ENCODE measurements at places on chromosomes 6 and 20.

DNA sequence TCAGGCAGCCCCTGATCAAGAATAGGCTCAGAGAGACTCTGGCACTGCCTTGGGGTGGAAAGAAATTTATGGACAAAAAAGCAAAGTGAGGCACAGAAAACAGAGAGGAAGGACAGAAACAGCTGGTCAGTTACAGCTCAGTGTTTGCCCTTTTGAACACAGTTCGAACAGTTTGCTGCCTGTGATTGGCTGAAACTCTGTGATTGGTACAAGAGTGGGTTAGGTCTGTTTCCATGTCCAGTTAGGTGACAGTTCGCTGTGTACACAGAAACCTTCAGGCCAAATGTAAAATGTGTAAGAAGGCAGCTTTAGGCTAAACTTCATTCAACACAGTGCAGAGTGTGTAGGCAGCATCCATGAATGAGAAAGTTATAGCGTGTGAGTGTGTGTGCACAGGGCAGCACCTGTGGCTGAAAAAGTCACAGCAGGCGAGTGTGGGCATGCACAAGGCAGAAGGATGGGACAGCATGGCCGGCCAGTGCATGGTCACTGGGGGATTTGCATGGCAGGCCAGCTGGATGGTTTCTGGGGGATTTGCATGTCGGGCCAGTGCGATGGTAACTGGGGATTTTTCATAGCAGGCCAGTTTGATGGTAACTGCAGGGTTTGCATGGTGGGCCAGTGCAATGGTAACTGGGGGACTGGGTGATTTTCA is 75.4 kb upstream of the FRMD1 start:
- no peak for DNase-seq

DNA sequence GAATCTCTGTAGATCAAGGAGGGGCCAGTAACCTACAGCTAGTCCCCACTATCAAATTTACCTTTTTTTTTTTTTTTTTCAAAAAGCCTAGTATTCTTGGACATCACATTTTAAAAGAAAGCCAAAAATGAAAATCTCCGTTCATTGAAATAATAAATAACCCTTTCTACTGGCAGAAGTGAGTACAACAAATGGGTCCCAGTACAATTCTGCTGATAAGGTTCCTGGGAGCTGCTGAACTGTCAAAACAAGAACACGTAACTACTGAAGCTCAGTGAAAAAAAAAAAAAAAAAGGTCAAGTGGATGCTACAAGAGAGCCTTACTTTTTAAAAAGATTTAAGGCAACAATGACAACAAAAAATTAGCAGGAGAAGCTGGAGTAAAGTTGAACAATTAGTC is 464.9 kb downstream of the EPM2A start:
- DNase-seq, result no peak

GRCh38 chr6:147055821-147056392 is 148.3 kb upstream of the STXBP5 start:
- DNase-seq, result no peak

DNA sequence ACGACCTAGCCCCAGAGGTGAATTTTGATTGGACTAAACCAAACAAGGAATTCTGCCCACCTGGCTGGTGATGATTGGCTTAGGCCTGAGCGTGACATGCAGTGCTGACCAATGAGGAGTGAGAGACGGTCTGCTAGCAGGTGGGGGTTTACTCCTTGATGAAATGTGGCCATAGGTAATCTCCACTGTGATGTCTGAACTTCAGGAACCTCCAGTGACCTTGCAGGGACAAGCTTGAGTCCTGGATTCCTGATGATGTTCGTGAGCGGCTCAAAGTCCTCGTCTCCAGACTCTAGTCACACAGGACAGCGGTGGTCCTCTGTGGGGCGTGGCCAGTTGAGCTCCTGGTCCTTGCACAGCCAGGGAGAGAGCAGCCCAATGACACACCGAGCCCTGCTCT is 8.4 kb downstream of the VSX1 start:
- DNase-seq, result no peak

GRCh38 chr6:27297857-27298730 is 14.0 kb downstream of the POM121L2 start:
- peak; percentile 66 for DNase-seq

- no peak for DNase-seq
Observed at GRCh38 chr6:129894921-129895320, 33.8 kb upstream of the TMEM244 start.

DNA sequence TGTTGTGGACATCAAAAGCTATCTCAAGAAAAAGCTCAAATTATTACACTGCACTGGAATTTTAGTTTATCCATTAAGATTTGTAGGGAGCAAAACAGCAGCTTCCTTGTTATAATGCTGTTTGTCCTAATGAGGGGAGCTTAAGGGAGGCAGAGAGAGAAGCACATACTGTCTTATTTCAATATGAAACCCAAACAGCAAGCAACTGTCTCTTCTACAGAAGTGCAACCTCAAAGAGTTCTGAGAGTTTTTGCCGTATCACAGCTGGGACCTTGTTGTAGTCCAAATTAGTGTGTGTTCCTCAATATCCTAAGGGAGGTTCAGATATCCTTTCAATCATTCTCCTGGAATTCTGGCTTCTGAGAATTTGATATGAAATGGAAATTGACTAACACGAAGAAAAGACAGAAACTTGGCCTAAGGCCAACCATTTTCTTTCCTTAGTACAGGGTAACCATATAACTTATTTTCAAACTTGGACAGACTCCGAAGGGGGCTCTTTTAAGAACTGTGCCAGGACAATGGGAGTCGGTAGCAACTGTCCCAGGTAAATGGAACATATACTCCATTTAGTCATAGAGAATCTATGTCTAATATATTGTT is 149.3 kb upstream of the CCN2 start:
- no peak for DNase-seq

- no peak for DNase-seq
Observed at GRCh38 chr20:63363981-63364561, 2.9 kb upstream of the CHRNA4 start.

DNA sequence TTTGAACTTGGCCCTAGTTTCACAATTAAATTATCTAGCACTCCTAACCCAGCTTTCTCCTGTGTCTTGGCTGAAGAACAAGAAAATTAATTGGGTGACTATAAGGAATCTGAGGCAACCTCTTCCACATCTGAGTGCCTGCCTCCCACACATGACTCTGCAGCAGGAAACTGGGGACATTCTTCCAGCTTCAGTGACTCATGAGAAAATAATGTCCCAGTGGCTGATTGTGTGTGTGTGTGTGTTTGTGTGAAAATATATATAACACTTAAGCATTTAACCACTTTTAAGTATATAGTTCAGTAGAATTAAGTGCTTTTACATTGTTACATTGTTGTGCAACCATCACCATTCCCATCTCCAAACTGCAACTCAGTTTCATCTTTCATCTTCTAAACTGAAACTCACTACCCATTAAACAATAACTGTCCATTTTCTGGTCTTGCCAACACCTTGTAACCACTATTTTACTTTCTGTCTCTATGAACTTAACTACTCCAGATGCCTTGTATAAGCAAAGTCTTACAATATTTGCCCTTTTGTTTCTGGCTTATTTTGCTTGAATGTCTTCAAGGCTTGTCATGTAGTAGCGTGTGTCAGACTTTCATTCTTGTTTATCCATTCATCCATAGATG is 8.7 kb downstream of the TRIM38 start:
- DNase-seq, result peak; percentile 90

- peak; percentile 21 for DNase-seq
Observed at GRCh38 chr6:80541886-80542285, 435.4 kb downstream of the BCKDHB start.

DNA sequence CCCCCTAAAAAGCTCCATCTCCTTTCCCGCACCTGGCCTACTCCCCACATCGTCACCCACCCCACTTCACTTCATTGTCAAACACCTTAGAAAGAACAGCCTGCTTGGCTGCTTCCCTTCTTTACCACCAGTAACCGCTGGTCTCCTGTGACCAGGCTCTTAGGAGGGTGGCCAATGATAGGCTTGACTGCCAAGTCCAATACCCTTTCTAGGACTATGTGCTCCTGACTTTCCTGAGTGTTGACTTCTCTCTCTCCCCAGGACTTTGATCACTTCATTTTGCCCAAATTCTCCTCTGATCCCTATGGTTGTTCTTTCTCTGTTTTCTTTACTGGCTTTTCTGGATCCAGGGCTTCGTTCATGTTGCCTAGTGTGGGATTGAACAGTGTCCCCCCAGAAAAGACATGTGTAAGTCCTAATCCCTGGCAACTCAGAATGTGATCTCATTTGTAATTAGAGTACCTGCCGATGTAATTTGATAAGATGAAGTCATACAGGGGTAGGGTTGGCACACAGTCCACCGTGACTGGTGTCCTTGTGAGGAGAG is 254.0 kb downstream of the GMDS start:
- no peak for DNase-seq

- no peak for DNase-seq
Observed at GRCh38 chr6:89140347-89141156, 5.3 kb upstream of the PM20D2 start.

DNA sequence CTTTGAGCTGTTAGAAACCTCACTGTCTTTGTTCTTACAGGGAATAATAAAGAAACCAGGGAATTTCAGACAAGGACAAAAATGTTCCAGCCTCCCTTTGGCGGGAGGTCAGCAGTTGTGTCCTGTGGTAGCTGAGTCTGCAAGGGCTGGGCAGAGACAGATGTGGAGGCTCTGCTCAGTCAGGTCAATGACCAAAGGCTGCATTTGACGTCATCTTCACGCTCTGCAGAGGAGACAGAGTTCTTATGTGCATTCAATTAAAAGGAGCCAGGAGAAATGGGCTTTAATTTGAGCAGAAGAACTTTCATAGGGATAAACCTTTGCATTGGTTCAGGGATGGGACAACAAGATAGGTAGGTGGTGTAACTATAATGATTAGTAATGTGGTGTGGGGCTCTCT is 45.1 kb upstream of the FOXA2 start:
- no peak for DNase-seq

DNA sequence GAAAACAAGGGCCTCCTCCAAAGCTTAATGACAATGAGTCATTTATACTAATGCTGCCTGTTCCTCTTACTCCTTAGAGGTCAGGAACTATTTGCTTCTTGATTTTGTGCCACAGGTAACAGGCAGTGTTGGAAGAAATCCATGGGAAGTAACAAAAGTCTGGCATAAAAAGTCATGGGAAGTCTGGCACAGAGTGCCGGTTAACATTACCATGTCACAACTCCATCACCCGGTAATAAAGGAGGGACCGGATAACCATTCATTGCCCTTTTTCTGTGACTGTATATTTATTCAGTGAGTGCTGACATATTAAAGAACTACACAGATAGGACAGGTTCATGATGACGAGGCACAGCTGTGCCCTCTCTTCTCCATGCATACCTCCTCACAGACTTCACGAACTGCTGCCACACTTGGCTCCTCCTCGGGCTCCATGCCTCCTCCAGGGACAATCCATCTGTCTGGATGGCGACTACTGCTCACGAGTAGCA is 50.9 kb downstream of the NUDT3 start:
- DNase-seq, result no peak

- no peak for DNase-seq
Observed at GRCh38 chr6:25449774-25450173, 170.6 kb downstream of the CARMIL1 start.

DNA sequence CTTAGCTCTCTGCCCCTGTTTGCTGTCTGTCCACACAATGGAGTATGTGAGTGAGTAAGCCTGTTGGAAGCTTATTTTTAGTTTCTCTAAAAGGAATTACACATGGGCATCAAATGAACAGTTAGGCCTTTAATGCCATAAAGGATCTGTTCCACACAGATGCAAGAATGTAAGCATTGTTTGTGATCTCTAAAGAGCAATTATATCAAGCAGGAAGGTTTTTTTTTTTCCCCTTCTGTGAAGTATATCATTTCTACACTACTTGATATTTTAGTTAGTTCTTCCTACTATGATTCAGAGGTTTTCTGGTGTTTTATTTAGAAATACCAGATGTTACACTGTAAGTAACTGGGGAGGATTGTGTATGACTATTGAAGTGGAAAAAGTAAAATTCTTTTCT is 627.5 kb downstream of the COL12A1 start:
- DNase-seq, result no peak

DNA sequence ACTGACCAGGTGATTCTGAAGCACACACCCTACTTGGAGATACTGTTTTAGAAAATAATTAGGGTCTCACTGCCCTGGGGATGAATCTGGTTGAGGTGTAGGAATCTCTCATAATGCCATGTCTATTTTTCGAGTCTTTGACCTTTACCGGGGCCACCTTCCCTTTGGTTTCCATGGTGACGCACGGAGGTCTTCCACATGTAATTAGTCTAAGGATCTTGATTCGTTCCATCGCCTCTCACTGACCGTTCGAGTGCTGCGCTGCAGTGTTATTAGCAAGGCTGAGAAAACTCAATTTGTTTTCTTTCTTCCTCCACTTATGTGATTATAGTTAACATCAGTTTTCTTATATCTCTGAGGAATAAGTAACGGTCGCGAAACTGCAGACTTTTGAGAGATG is 144.3 kb upstream of the SPACA1 start:
- no peak for DNase-seq

DNA sequence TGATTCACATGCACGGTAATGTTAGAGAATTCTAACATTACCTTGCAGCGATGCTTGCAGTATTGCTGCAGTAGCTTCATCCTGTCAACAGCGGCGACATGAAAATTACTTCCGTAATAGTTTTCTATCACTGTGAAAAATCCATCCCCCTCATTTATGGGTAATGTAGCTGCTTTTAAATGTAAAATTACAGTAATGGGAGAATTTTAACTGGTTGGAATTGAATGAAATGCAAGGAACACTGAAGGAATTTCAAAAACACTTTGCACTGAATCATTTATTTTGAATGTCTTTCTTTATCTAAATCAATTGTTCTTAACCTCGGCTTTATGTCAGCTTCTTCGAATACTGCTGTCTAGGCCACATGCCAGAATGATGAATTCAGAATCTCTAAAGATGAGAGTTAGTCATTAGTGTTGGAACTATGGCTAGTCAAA is 102.4 kb upstream of the HIVEP1 start:
- no peak for DNase-seq

- DNase-seq, result no peak
Observed at GRCh38 chr6:10194816-10195672, 219.8 kb downstream of the TFAP2A start.

GRCh38 chr6:54173089-54173488 is 61.8 kb downstream of the MLIP start:
- no peak for DNase-seq

DNA sequence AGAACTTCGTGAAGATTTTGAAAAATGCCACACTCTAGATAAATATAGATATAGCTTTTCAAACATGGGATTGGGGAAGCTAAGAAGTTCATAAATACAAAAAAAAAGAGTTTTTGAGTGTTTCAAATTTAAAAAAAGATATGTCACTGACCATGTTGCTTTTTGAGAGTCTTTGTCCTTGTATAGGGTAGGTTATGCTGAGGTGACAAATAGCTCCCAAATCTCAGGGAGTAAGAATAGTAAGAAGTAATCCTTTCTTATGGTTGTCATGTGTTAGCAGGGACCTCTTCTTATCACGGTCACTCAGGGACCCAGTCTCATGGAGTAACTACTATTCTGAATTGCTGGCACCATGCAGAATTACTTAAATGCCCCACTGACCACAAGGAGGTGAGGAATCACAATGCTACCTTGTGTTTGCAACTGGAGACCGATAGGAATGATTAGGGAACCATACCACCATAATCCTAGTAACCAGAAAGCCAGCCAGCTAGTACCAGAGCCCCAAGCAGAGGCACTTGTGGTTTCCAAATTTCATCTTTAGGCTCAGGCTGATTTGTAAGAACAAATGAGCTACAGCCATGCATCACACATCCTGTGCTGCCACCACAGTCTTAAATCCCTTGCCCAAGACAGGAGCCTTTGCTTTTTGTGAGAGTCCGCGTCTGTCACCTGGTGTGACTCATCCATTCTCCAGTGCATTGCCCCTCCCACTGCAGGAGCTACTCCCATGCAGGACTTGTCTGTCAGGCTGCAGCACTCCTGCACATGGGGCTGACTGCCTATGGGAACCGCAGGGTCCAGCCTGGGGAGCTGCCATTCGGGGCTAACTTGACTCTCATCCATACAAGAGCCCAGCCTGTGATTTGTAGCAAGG is 42.4 kb upstream of the ADGRF4 start:
- peak; percentile 80 for DNase-seq

All from RCC 7860 (cell line).